ENCODE measurements at places on chromosomes 4 and X. TPM values are rescaled to one million over a fixed set of nuclear protein-coding genes. Genes with fewer than 3 reads are reported as not detected.
A peak's percentile ranks its signal among the peaks of the same experiment; 100 is the strongest.

WNK3 gene
- total RNA-seq = 0.05 TPM

EFNB1 gene
- total RNA-seq = 10.4 TPM

MSX1 gene
- total RNA-seq = 11.9 TPM

- DNase-seq = no peak
Measured at GRCh38 chr4:95377366-95377900, 171.3 kb downstream of the UNC5C start.

DNA sequence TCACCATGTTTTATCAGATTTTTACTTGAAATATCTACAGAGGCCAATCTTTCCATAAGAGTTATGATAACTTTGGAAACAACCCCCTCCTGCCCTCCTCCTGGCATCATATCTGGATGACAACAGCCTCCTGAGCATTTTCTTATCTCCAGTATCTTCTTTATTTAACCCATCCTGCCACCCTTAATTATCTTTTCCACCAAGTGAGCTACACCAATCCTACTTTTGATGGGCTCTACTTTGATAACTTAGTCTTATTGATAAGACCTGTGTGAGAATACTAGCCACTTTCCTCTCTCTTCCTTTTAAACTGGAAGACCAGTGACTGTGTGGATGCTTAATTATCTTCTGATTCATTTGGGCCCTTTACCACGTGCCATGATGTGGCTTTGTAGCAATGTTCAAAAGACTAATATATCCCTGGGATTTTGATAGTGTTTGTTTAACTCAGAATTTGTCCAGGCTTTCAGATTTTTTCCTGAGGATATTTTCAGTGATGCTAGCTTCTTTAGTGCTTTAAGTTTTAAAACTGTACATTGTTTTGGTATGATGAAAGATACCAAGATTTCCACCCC is 330.1 kb upstream of the GIMD1 start:
- DNase-seq = no peak

DNA sequence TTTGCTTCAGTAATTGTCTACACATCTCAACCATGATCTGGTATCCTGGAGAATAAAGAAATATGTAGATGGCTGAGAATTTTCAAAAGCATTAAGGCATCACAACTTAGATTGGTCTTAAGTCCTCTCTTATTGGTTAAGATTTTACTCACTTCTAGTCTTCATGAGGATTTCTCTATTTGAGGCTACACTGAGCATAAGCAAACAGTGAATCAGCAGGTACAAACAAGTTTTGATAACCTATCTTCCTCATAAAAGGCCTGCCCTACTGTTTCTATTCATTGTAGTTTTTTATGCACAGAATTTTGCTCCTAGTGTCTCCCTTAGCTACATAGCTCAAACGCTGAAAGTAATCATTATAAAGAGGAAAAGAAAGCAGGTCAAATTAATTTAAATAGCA is 460.7 kb upstream of the RPS6KA3 start:
- no peak for DNase-seq

GRCh38 chr4:115278830-115279229 is 165.4 kb upstream of the NDST4 start:
- no peak for DNase-seq

DNA sequence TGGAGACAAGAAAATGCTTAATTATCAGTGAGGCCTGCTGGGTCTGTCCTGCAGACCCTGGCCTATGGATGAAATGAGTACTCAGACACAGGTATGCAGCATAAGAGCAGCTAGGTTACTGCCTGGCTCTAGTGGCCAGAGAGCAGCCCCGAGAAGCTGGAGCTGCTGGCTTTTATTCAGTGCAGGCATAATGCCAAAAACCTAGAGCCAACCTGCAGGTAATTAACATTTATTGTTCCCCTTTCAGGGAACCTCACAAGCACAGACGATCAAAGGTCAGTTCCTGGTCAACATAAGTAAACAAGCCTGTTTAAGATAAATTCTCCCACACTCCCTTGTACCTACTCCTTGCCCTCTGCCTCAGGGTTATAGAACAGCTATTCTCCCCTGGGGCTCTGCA is 13.3 kb downstream of the IDS start:
- no peak for DNase-seq

DNA sequence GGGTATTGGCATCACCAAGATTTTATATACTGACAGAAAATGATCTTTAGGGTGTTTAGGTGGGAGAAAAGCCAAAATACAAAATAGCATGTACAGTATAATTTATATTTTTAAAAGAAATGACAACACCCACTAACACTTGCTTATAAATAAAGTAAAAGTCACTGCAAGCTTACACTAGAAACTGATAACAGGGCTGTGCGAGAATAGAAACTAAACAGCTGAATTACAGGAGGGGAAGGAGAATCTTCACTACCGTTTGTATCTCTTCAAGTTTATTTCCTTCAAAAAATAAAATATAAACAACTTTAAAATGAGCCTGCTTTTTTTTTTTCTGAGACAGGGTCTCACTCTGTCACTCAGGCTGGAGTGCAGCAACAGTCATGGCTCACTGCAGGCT is 22.8 kb downstream of the GRSF1 start:
- DNase-seq = no peak

GRCh38 chr4:112284662-112285411 is 867 bp downstream of the TIFA start:
- DNase-seq = peak; percentile 52

- DNase-seq = no peak
Measured at GRCh38 chr4:104818579-104818978, 323.9 kb upstream of the CXXC4 start.

- no peak for DNase-seq
Measured at GRCh38 chr4:108794136-108794535, 31.3 kb upstream of the ETNPPL start.
